ENCODE measurements at places on chromosomes 7 and 10. TPM values are rescaled to one million over a fixed set of nuclear protein-coding genes. Genes with fewer than 3 reads are reported as not detected.

RAPGEF5 gene
- total RNA-seq = 20.8 TPM

TAF6 gene
- 48.4 TPM for total RNA-seq

ADCY1 gene
- total RNA-seq = 13.4 TPM

- ATAC-seq = no peak
These were observed 57.1 kb upstream of the PDSS1 start for GRCh38 chr10:26640391-26640790.

GRCh38 chr7:111510584-111511378 is 51.5 kb downstream of the IMMP2L start:
- no peak for ATAC-seq

- ATAC-seq = no peak
These were observed 202.4 kb downstream of the GLRX3 start for GRCh38 chr10:130338636-130339024.

DNA sequence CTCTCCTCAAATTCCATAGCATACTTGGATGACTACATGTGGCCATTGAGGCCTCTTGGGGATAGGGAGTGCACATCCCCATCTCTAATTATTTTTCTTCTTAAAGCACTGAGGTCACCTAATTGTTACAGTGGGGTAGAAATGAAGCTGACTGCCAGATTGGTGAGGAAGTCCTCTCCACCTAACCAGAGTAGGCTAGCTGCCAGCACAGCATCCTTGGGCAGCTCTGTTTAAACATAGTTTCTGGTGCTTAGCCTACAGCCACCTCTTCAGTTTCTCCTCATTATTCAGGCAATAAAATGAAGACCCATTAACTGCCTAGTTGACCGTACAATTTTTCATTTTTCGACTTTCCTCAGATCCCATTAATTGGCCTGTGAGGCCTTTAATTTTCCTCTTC is 104.6 kb downstream of the MLLT10 start:
- ATAC-seq = no peak

DNA sequence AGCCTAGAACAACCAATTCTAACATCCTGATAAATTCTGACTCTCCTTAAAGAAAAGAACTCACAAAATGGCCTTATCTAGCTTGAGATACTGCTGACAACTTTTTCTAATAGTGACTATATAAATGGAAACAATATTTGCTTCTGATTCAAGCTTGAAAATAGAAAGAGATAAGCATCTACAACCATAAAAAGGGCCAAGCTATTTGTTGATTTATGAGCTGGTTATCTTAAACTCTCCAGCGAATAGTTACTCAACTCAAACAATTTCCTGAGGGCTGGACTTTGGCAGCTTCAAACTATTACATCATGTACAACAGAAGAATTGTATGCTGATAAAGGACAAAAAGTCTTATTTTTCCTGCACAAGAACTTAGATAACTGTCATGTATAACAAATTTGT is 4.6 kb downstream of the USP54 start:
- ATAC-seq = no peak

GRCh38 chr10:43965033-43965917 is 316.6 kb upstream of the ZNF32 start:
- peak; percentile 27 for ATAC-seq

TMEM213 gene
- 0.71 TPM for total RNA-seq

DNA sequence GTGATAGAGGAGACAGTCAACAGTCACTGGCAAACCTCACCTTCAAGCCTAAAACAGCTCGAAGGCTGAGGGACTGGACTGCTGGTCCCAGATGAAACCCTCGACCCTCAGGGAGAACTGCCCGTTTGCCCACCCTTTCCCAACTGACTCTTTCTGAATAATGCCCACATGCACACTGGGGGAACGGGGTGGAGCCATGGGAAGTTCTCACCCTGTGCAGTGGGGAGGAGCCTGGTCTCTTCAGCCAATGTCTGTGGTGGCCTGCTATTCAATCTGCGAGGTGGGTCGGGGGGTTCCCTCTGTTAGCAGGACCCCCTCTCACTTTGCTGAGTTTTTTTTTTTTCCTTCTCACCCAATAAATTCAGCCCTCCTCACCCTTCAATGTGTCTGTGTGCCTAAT is 14.5 kb downstream of the TOMM7 start:
- ATAC-seq = no peak

DNA sequence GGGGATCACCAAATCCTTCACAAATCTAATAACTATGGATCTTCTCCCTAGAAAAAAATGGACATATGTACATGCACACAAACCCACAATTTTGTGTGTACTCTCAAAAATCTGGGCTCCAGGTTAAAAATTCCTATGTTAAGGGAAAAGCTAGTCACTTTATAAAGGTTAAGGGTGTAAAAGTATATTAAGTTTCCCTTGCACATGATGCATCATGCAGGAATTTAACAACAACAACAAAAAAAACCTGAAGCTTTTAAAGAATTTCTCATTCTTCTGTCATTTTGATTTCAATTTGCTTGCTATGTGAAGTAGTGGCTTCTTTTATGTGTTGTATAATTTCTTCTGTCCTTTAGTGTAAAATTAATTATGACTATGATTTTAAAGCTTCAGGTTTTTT is 123.7 kb downstream of the CNOT4 start:
- no peak for ATAC-seq

PTPN20 gene
- not detected for total RNA-seq

CD36 gene
- 1.3 TPM for total RNA-seq

Measured in motor neuron (in vitro differentiated cells).